GM13977 (cell line): ENCODE measurements at places on chromosomes 4 and X.

DNA sequence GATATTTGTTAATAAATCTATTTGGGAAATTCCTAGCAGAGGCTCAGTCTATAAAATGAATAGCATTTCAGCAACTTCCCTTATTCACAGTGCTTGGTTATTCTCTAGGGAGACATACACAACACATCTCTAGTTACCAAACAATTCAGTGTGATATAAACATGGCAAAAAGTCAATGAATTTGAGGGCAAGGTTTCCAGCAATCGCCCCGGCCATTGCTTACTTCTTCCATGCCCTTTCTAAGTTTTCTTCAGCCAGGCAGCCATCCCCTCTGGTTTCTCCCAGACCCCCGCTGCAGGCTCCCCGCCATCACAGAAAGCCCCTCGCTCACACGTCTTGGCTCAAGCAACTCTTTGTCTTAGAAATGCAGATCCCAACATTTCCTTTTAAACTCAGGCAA, 4.4 kb downstream of the TLR7 start:
- DNase-seq = no peak

DNA sequence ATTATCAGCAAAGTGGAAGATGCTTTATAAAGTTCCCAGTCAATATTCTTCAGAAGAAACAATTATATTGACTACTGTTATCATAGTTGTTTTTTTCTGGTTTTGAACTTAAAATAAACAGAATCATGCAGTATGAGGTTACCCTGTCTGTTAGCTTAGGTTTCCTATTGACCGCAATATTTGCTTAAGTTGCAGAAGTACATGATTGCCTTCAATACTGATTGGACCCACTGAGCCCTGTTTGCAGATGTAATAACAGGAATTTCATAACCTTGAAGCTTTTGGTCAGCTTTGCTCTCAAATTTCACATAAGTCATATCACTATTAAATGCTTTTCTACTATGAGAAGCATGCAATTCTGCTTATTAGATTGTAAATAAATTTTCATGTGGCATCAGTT, 229.1 kb upstream of the FSTL5 start:
- DNase-seq = no peak

DNA sequence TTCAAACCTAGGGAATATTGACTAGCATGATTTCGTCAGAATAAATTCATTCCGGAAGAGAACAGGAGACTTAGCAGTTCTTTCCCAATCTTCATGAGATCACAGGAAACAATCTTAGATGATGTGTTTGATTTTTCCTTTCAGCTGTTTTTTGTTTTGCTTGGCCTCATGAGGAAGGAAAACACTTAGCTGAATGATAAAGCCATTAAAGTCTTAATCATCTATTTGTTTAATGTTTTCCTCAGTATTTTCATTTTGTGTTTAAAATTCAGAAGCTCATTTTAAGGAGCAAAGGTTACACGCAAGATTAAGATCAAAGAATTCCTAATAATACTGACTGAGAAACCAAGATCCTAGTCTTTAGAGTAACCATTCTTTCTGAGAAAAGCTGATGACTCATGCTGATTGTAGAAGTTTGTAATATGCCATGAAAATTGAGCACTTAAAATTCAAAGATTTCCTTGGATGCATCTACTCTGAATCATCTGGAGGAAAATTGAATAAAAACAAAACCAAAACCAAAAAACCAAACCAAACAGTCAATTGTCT, 15.4 kb upstream of the TBC1D19 start:
- DNase-seq = no peak

DNA sequence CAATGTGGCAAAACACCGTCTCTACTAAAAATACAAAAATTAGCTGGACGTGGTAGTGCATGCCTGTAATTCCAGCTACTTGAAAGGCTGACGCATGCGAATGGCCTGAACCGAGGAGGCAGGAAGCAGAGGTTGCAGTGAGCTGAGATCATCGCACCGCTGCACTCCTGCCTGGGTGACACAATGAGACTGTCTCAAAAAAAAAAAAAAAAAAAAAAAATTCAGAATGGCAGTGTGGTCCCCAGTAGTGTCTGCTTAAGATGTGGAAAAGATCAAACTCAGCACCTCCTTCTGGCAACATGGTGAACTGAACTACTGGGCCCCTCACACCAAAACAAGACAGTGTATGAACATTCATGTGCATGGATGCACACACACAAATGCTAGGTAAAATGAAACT, 32.2 kb downstream of the SMS start:
- no peak for DNase-seq

- no peak for DNase-seq
These were observed 141.7 kb upstream of the SCML1 start for GRCh38 chrX:17595456-17596035.

- DNase-seq = no peak
These were observed 304.0 kb upstream of the PITX2 start for GRCh38 chr4:110926841-110927400.

DNA sequence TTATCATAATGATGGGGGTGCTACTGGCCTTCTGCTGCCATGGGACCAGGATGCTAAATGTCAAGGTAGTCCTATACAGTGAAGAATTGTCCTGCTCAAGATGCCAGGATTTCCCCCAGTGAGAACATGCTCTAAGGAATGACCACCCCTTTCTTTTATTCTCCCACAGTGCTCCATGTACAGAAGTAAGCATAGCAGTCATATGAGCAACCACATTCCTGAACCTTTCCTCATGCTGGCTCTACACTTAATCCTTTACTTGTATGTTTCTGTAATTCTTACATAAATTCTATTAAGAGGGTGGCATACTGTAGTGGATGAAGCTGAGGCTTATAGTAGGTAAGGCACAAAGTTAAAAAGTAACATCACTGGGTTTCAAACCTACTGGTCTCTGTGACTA, 20.2 kb downstream of the CYP2U1 start:
- DNase-seq = no peak

GRCh38 chr4:55747793-55748192, 71.8 kb upstream of the EXOC1L start:
- no peak for DNase-seq

DNA sequence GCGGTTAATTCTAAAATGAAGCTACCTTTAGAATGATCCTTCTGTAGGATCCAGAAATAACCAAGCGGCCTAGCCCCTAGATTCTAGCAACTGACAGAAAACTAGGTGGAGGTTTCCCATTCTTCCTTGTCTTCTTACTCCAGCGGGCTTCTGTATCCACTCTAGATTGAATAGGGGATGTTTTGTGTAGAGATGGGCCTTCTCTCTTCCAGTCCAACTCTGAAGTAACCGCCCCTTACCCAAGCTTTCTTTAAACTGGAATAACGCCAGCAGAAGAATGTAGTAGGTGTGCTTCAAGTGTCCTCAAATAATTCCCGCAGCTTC, 386 bp upstream of the TMEM184C start:
- peak; percentile 13 for DNase-seq

DNA sequence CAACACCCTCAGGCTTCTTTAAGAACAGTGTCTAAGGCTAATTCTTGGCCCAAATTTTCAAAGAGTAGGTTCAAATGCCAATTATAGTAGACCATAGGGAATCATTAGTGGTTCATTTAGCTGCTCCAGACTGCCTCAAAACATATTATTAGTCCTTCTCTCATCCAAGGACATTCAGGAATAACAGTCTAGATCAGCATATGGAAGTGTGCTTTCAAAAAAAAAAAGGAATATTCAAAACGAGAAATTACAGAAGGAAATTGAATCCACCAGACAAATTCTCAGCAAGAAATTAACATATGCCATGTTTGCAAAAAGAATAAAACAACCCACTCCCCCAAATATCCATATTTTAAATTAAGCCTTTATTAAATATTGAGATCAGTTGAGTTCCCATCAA, 293.1 kb downstream of the SMARCA1 start:
- DNase-seq = no peak

DNA sequence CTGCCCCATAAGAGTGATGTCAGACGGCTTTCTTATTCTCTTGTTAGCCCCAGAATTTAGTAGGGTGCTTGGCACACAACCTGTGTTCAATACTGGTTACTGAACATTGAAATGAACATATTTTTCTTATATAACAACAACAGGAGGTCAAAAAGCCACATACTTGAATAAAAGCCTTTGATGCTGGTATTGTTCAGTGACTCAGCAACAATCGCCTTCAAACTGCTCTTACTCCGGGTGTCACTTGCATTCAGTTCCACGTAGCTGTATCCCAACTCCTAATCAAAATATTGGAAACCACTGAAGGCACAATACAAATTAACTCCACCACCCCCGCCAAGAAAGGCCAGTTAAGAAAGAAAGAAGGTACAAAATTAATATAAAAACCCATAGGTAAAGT, 61.5 kb downstream of the RFC1 start:
- no peak for DNase-seq

GRCh38 chr4:115841871-115842270, 728.5 kb upstream of the NDST4 start:
- DNase-seq = no peak

GRCh38 chr4:10506077-10506476, 48.9 kb upstream of the ZNF518B start:
- DNase-seq = no peak

DNA sequence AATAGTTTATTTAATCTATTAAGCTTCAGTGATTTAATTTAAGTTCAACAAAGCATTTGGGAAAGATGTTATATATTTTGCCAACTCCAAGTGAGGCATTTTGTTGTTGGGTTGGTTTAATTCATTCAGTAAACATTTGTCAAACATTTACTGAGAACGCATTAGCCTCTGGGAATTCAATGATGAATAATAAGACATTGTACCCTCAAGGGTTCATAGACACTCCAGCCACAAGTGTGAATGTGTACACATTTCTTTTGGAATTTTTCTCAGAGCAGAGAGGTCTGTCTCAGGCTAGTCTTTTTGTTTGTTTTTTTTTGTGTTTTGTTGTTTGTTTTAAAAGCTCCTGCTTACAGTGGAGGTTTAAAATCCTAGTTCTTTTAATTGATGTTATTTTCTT, 203.9 kb downstream of the SOWAHB start:
- no peak for DNase-seq

GRCh38 chrX:41481264-41482109, 34.3 kb downstream of the NYX start:
- peak; percentile 61 for DNase-seq

- no peak for DNase-seq
These were observed 66.0 kb upstream of the C4orf54 start for GRCh38 chr4:99723612-99724011.

GRCh38 chr4:9962611-9963314, 58.5 kb downstream of the SLC2A9 start:
- no peak for DNase-seq

DNA sequence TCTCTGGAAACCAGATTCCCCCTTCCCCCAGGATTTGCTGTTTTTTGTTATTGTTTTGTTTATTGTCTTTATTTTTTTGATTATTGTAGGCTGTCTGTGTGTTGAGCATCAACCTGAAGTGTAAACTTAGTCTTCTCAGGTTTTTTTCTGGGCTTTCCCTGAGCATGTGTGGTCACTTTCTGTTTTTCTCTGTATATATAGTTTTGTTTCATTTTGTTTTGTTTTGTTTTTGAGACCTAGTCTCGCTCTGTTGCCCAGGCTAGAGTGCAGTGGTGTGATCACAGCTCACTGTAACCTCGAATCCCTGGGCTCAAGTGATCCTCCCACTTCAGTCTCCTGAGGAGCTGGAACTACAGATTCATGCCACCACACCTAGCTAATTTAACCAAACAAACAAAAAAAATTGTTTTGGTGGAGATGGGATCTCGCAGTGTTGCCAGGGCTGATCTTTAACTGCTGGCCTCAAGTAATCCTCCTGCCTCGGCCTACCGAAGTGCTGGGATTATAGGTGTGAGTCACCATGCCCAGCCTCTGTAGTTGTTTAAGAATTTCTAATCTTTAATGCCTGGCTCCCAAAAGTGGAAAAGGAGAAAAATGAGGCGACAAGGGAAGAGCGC, 9.1 kb downstream of the IL13RA1 start:
- DNase-seq = no peak

DNA sequence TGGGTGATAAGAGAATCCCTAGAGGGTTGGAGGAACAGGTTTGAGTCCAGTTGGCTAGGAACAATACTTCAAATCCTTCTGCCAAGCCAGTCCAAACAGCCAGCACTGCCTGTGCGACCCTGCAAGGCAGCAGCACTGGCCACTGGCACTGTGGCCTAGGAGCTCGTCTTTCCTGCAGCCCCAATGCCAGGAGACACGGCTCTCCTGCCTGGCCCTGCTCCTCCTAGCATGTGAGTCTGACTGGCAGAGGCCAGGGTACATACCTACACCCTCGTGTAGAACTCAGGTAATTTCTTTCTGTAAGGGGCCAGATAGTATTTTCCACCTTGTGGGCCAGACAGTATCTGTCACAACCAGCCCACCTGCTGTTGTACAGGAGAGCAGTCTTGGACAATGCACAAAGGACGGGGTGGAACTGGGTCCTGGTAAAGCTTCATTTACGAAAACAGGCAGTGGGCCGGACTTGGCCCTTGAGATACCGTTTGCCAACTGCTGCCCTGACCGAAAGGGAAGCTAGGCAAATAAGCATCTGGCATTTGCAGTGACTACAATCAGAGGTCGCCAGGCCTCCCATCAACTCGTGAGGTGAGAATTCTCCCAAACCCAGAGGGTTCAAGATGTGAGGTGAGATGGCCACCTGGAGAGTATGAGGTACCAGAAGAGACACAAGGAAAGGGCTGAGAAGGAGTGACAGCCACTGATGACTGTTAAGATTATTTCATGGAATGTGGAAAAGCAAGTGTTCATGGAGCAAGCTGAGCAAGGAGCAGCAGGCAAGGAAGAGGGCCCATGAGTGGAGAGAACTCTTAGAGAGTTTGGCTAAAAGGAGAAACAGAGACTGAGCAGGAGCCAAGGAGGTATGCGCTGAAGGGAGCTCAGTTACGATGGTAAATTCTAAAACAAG, 29.8 kb upstream of the IRAK1 start:
- DNase-seq = no peak

- DNase-seq = no peak
These were observed 27.1 kb upstream of the XK start for GRCh38 chrX:37658343-37659030.

DNA sequence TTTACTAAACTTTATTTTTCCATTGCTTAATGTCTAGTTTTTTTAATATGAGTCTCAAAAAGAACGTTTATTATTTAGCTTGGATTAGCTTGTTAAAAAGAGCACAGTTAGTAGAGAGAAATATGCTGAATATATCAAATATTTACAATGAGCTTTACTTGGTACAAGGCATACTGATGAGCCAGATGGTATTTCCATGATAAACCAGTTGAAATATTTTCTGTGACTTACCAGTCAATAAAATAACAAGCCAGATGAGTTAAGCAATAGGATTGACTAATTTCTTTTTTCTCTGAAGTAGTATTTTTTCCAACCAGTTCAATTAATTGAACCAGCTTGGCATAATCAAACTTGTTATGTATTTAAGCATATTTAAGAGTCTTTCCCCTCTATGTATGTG, 134.1 kb downstream of the KLHL34 start:
- no peak for DNase-seq

GRCh38 chr4:139633661-139634060, 32.0 kb upstream of the MGST2 start:
- no peak for DNase-seq

- DNase-seq = no peak
These were observed 562.5 kb downstream of the CCSER1 start for GRCh38 chr4:90689739-90690138.

DNA sequence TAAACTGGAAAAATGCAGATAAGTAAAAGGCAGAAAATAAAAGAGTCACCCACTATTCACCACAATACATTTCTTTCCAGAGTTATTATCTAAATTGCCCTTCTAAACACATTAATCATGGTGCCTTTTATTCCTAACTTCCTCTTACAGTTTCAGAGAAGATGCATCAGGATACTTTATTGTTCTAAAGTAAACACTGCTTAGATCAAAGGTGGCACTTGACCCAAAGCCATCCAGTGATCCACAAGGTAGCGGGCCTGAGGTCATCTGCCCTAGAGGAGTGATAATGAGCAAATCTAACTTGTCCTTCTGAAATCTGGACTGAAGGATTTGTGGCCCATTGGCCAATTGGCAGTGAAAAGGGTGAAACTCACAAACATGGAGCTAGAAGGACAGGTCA, 12.0 kb upstream of the TMEM154 start:
- no peak for DNase-seq
